ENCODE measurements at places on chromosomes 1 and 21. TPM values are rescaled to one million over a fixed set of nuclear protein-coding genes. Genes with fewer than 3 reads are reported as not detected.

Gene TRNP1
- 42.0 TPM for total RNA-seq

Gene THRAP3
- total RNA-seq, result 92.6 TPM

Gene SPRR2B
- not detected for total RNA-seq

Gene F5
- 38.5 TPM for total RNA-seq

Gene CAP1
- total RNA-seq, result 228 TPM

Gene PGD
- 210 TPM for total RNA-seq

Gene IQGAP3
- total RNA-seq, result 6.7 TPM

Gene TNNT2
- total RNA-seq, result 0.20 TPM

DNA sequence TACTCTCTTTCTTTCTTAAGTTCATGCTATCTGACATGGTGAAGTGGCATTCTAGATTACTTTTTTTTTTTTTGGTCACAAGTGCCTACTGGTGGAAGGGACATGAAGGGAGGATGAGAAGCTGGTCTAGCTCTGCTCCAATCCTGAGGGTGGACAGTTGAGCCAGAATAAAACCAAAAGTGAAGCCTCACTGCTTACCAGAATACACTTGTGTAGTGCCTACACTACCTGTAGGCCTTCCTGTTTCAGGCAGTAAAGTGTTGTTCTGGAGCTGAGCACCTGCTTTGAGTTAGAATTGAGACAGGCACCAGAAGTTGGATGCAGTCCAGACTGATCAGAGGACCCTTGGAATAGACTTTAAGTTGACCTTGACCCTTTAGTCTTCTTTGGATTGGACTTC lies 40.4 kb upstream of the APOBEC4 start:
- H3K36me3 ChIP-seq, result no peaks in the 10 kb centered on the region
- H3K4me1 ChIP-seq, result peaks cover 40% of the 10 kb centered on the region

DNA sequence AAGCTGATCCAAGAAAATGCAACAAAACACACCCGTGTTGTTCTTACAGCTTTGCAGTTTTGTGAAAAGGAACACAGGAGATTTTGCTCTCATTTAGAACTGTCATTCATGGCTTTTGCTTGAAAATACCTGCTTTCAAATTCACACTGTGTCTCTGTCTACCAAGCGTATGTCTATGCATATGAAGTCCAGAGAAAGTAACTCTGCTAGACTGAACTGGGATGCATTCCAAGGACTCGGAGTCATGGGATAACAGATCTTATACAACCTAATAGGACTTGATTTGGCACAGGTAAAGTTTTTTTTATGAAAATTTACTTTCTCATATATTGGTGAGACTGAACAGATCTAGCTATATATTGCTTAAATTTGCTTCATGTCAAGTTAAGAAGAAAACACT lies 102.4 kb downstream of the PTGER3 start:
- no peak overlapping the region for H3K27ac ChIP-seq
- no peaks in the 10 kb centered on the region for H3K27me3 ChIP-seq
- no peaks in the 10 kb centered on the region for H3K36me3 ChIP-seq
- no peak for DNase-seq

- H3K4me1 ChIP-seq, result no peaks in the 10 kb centered on the region
- DNase-seq, result no peak
- H3K36me3 ChIP-seq, result no peaks in the 10 kb centered on the region
Observed at GRCh38 chr1:195828325-195828724, 779.9 kb downstream of the KCNT2 start.

- peaks cover 29% of the 10 kb centered on the region for H3K4me1 ChIP-seq
- peaks cover 3% of the 10 kb centered on the region for H3K36me3 ChIP-seq
- H3K27ac ChIP-seq, result no peak overlapping the region
- DNase-seq, result no peak
- no peak overlapping the region for H3K4me3 ChIP-seq
Observed at GRCh38 chr21:46448108-46448507, 10.6 kb upstream of the DIP2A start.

DNA sequence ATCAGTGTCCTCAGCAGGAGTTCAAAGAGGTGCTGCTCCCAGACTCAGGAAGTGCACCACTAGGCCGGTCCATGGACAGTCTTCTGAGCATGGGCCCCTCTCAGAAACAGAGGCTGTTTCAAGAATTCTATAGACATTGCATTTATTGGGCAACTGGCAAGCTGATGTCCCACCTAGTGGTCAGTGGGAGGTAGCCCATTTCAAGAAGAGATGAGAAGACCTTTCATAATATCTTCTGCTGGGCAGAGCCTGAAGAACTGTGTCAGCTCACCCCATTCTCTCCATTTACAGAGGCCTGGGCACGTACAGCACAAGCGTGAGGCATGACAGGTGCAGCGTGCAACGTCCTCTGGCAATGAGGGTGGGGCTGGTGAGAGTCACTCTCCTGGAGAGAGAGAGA lies 216.0 kb downstream of the DYRK1A start:
- H3K4me3 ChIP-seq, result no peak overlapping the region
- H3K4me1 ChIP-seq, result no peaks in the 10 kb centered on the region
- H3K27me3 ChIP-seq, result no peaks in the 10 kb centered on the region
- peak; percentile 57 for DNase-seq
- H3K27ac ChIP-seq, result no peak overlapping the region

DNA sequence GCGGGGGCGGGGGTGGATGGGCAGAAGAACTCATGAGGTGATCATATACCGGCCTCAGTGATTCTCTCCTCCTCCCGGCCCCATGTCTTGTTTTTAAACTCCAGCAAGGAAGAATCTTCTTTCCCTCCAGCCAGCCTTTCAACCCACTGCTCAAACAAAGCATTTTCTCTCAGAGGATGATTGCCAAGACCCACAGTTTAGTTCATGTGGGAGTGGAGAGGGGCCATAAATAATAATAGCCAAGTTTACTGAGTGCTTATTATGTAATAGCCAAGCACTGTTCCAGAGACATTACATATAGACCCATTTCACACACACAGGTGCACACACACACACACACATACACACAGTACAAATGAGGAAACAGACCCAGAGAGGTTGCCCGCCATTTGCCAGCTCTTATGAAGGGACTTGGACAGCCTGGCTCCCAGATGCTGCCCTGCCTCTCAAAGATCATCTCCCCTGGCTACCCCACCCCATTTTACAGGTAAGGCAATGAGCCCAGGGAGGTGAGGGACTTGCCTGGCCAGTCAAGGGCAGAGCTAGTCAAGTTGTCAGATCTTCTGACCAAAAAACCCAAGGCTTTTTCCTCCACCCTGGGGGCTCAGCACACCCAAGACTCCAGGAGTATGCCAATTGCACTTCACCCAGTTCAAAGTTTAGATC lies 18.0 kb upstream of the BCAR3 start:
- no peak overlapping the region for H3K27ac ChIP-seq
- peaks cover 22% of the 10 kb centered on the region for H3K4me1 ChIP-seq
- peaks cover 3% of the 10 kb centered on the region for H3K27me3 ChIP-seq

GRCh38 chr1:110756506-110756905 lies 81.8 kb upstream of the KCNA3 start:
- no peak overlapping the region for H3K4me3 ChIP-seq
- no peak overlapping the region for H3K27ac ChIP-seq
- H3K36me3 ChIP-seq, result no peaks in the 10 kb centered on the region
- H3K4me1 ChIP-seq, result no peaks in the 10 kb centered on the region
- DNase-seq, result no peak

DNA sequence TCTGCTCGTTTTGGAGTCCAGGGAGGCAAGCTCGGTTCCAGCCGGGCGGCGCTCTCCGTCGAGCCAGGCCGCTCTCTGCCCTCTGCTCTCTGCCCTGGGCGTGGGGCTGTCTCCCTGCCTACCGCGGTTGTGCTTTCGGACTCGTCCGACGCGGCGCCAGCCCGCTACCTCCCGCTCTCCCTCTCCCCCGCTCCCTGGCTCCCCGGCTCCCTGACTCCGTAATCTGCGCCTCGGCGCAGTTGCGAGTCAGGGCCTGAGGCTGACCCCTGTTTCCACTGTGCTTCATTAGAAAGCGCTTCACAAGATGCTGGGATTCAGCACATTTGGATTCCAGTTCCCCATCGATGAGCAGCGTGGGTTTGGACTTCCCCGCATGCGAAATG lies 2.2 kb downstream of the SOX13 start:
- peak overlapping the region; percentile 95 for H3K4me3 ChIP-seq
- peaks cover 49% of the 10 kb centered on the region for H3K4me1 ChIP-seq
- DNase-seq, result peak; percentile 40
- no peaks in the 10 kb centered on the region for H3K36me3 ChIP-seq

DNA sequence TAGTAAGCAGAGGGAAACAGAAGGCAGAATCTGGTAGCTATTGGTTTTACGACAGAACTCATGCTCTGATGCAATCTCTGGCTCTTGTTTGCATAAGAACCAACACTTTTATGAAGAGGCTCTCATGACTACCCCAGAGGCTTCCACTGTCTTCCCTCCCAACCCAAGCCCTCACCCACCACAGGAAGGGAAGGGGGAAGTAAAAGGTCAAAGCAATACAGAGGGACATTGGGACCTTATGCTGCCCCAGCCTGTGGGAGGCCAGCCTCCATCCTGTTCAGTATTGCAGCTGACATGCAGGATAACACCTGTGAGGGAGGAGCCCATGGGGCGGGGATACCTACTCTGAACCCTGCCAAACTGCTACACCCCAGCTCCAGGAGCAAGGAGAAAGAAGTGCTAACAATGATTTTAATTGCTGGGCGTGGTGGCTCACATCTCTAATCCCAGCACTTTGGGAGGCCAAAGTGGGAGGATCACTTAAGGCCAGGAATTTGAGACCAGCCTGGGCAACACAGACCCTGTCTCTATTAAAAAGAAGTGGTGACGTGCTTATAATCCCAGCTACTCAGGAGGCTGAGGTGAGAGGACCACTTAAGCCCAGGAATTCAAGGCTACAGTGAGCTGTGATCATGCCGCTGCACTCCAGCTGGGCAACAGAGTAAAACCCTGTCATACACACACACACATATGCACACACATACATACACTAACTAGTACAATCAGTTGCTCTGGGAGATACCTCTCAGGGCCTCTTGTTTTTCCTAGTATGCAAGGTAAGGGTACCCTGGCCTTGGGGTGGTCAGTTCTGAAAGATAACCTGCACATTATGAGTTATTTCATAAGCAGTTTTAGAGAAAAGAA lies 9.5 kb downstream of the MR1 start:
- H3K27ac ChIP-seq, result peak overlapping the region; percentile 14
- DNase-seq, result peak; percentile 74
- no peaks in the 10 kb centered on the region for H3K36me3 ChIP-seq

DNA sequence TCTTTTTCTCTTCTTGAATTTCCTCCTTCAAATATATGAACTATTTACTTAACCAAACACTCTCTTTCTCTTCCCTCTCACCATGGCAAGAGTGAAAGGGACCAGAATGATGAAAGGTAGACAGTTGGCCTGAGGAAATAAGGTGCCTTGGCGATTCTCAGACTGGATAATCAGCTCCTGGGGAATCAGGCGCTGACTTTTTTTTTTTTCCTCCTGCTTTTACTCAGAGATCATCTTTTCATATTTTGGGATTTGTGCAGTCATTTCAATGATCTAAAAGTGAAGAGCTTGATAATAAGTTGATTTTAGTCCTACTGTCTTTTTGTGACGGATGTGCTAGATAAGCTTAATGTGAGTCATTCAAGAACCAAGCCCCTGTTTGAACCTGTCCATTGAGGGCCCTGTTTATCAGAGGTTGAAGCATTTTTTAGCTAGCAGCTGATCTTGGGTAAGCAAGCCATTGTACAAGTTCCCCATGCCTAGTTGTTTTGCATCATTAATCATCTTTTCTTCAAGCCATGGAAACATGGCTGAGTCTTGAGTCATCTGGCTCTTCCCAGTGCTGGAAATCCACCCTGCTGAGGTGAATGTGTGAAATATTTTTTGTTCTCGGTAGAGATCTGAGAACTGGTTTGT lies 40.8 kb downstream of the ITSN1 start:
- H3K4me3 ChIP-seq, result no peak overlapping the region
- DNase-seq, result peak; percentile 56
- H3K4me1 ChIP-seq, result peaks cover 66% of the 10 kb centered on the region
- no peaks in the 10 kb centered on the region for H3K27me3 ChIP-seq
- no peak overlapping the region for H3K27ac ChIP-seq
- H3K36me3 ChIP-seq, result no peaks in the 10 kb centered on the region

DNA sequence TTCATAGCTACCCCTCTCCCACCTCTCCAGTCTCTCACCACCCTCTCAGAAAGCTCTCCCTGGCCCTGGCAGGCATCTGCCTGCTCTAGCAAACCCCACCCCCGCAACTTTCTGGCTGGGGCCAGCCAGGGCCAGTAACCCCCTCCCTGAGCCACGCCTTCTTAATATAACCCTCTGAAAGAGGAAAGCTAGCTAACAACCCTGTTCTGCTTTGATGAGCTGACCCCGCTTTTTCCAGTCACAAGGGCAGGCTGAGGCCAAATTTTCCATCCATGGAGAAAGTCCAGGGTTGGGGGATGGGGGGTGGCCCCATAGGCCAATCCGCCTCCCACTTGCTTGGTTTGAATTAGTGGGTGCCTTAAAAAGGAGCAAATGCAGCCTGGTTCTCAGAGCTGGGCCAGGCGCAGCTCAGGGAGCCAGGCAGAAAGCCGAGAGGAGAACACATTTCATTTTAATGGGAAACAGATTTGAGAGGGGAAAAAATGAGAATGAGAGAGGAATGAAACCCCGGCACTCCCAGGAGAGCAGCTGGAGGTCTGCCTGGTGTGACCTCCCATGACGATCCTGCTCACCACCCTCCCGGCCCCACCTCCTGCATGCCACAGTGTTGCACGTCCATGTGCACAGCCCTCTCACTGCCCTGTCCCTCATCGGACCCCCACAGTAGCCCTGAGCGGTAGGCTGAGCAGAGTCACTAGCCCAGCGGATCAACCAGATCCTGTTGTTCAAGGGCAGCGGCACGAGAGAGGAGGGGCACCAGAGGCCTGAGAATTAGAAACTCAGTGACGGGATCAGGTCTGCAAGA lies 62.3 kb downstream of the OPTC start:
- H3K36me3 ChIP-seq, result no peaks in the 10 kb centered on the region
- no peak for DNase-seq
- no peaks in the 10 kb centered on the region for H3K4me1 ChIP-seq
- H3K4me3 ChIP-seq, result no peak overlapping the region
- H3K27ac ChIP-seq, result no peak overlapping the region

GRCh38 chr1:116375887-116376728 lies 3.1 kb downstream of the ATP1A1 start:
- H3K4me3 ChIP-seq, result peak overlapping the region; percentile 89
- H3K36me3 ChIP-seq, result no peaks in the 10 kb centered on the region
- H3K4me1 ChIP-seq, result peaks cover 78% of the 10 kb centered on the region
- DNase-seq, result peak; percentile 68

- peak; percentile 3 for DNase-seq
- H3K4me3 ChIP-seq, result no peak overlapping the region
- H3K27ac ChIP-seq, result no peak overlapping the region
- peaks cover 7% of the 10 kb centered on the region for H3K4me1 ChIP-seq
- no peaks in the 10 kb centered on the region for H3K36me3 ChIP-seq
Observed at GRCh38 chr1:236727521-236727920, 41.2 kb downstream of the ACTN2 start.

DNA sequence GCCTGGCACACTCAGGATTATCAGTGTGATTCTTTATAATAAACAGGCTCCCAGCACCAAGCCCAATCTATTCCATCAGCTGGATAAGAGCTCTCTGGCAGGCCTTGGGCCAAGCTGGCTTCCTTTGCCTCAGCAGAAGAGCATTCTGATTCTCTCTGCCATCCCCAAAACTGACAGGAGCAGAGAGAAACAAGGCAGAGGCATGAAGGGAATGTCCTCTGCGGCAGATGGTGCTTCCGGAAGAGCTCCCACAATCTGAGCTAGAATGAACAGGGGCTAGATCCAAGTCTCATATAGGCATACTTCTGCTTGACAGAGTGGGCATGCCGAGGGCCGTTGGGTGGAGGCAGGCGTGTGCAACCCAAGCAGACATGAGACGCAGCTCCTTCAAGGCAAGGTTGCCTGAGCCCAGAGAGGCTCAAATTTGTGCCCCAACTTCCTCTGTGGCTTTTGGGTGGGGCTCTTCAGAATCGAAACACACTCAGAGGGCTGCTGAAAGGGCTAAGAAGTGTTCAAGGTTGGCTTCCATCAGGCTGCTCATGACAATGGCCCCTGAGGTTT lies 4.0 kb downstream of the CAPN2 start:
- no peak overlapping the region for H3K4me3 ChIP-seq
- no peaks in the 10 kb centered on the region for H3K36me3 ChIP-seq
- H3K27ac ChIP-seq, result no peak overlapping the region
- H3K27me3 ChIP-seq, result peaks cover 52% of the 10 kb centered on the region
- peaks cover 54% of the 10 kb centered on the region for H3K4me1 ChIP-seq
